Aorta (tissue), 5 donors: ENCODE measurements at places on chromosomes 2 and 18. TPM values are rescaled to one million over a fixed set of nuclear protein-coding genes. Genes with fewer than 3 reads are reported as not detected.
A peak's percentile ranks its signal among the peaks of the same experiment; 100 is the strongest.

GRCh38 chr2:174193737-174194136 is 54.6 kb downstream of the OLA1 start:
- DNase-seq = no peak

GRCh38 chr18:770583-770961 is 41.5 kb downstream of the YES1 start:
- DNase-seq = no peak

DNA sequence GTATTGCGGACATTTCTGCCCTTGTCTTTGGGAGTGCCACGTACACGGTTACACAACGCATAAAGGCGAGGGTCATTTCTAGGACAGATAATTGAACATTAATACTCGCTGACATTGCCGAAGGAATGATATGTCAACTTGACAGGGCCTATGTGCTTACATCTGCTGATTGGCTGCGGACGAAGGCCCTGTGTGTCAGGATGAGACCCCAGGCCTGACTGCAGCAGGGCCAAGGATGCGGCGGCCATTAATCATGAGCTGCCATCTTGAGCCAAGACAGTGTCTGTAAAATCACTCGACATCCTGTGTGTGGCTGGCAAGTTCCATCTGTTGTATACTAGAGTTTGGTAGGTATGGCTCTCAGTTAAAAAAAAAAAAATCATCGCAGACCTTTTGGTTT is 96.6 kb downstream of the MEIS1 start:
- DNase-seq = no peak

DNA sequence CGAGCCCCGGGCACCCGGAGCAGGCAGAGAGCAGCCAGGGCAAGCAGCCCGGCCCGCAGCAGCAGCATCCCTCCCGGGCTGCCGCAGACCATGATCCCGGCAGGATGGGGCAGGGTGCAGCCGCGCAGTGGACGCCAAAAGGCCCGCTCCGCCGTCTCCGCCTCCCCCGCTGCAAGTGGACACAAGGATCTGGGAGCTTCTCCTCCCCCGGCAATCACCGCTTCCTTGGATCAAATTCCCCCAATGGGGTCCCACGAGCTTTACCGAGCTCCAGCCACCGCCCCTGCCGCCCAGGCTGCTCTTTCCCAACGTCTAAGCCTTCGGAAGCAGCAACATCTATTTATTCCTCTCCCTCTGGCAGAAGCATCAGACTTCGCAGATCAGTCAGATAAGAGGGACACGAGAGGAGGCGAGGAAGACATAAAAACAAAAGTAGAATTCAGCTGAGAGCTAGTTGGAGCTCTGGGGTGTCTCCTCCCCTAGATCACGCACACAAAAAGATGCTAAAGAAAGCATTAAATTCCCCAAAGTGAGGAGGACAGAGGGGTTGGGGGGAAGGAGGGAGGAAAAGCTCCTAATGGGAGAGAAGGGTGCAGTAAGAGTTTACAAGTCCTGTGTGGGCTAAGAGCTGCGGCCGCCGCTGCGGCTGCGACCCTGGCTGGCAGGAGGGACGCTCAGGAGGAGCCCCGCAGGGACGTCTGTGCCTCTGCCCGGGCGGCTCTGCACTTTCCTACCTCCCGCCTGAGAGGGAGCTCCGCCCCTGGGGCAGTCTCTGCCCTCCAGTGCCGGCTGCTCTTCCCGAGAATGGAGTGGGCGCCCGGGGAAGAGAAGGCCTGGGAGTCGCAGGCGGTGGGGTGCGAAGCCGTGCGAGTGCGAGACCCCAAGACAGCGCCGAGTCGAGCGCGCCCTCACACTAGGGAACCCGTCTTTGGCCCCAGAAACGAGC is at the start of gene FRZB:
Gene FRZB, minus strand, starts transcription at position 177 of the 946 bp plus-strand sequence. Its CDS starts 85 bp downstream, at position 92.
- peak; percentile 90 for DNase-seq

DNA sequence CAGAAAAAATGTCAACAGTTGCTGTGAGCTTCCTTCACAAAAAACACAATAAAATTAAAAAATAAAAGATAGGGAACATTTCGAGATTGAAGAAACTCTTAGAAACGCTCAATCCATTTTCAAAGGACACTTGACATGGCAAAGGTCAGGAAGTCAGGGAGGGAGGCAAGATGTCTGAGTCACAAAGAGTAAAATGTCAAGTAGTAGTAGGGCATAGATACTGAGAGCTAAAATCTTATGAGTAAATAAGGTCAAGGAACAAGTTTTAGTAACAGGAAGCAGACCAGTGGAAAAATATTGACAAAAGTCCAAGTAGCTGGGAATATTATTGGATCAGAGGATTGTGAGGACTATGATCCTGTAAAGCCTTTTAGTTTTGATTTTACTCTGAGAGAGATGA is 495.6 kb downstream of the TMX3 start:
- no peak for DNase-seq

GRCh38 chr2:68537011-68537410 is 69.6 kb downstream of the APLF start:
- DNase-seq = no peak

- no peak for DNase-seq
These were observed 31.6 kb upstream of the NABP1 start for GRCh38 chr2:191646163-191646902.

GRCh38 chr18:79819968-79820351 is 22.2 kb downstream of the KCNG2 start:
- no peak for DNase-seq

- peak; percentile 59 for DNase-seq
These were observed 124.0 kb downstream of the HDAC4 start for GRCh38 chr2:239276851-239277250.

- DNase-seq = no peak
These were observed 94.5 kb downstream of the ZBTB7C start for GRCh38 chr18:48314690-48315089.

DNA sequence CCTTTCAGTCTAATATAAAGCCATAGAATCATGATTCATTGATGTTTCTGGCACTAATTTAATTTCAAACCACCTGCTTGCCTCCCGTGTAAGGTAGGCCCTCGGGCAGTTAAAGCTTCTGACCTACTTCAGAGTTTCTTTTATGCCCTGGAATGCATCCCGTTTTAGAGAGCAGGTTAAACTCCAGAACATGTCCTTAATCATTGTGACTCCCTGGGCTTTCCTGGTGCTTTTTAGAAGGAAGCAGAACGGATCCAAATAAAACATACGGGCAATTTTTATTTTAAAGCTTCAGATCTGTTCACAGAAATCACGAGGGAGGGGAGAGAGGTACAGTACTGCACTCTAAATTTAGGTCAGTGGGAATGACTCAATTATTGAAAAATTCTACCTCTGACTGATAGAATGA is 134.8 kb downstream of the GCA start:
- DNase-seq = no peak

GRCh38 chr2:60719331-60719730 is 36.7 kb upstream of the PAPOLG start:
- DNase-seq = no peak

- DNase-seq = no peak
These were observed 171.2 kb downstream of the ACOXL start for GRCh38 chr2:110903548-110903947.

The IMPA2 gene
- 19.9 TPM for total RNA-seq

The TEX44 gene
- not detected for total RNA-seq

The LIMS4 gene
- 22.4 TPM for total RNA-seq

The ACSL3 gene
- 69.0 TPM for total RNA-seq

The CCDC148 gene
- total RNA-seq = 0.52 TPM

The CCDC138 gene
- total RNA-seq = 3.2 TPM

The IMMT gene
- 81.2 TPM for total RNA-seq

The C1GALT1C1L gene
- 0.29 TPM for total RNA-seq

The SAG gene
- not detected for total RNA-seq

The RAX gene
- not detected for total RNA-seq

The EGR4 gene
- total RNA-seq = not detected
